Activated CD8-positive, alpha-beta memory T cell treated with anti-CD3 and anti-CD28 coated beads for 24 hours (primary cell): ENCODE measurements at places on chromosomes 6 and 20.

DNA sequence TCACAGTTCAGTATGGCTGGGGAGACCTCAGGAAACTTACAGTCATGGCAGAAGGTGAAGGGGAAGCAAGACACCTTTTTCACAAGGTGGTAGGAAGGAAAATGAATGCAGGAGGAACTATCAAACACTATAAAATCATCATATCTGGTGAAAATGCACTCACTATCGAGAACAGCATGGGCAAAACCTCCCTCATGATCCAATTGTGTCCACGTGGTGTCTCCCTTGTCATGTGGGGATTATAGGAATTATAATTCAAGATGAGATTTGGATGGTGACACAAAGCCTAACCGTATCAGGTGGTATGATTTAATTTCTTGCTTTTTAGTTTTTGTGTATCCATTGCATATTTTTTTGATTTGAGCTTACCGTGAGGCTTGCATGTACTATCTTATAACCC lies 133.2 kb upstream of the SYNCRIP start:
- no peak for DNase-seq

GRCh38 chr6:136968837-136969236 lies 46.7 kb downstream of the SLC35D3 start:
- no peak for DNase-seq

DNA sequence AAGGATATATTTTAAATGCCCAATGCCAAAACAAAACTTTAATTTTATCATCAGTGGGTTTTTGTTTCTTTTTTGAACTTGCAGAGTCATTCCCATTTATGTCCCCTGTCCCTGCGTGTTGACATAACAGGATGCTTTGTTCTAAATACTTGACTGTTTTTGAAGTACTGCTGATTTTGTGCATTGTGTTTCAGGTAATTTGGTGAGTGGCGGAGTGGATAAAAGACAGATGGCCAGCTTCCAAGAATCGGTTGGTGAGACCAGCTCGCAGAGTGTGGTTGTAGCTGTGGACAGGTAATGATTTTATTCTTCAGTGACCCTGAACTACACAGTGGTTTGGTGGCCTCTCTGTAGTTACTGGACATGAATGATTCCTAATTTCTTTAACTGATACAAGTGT lies 50.5 kb upstream of the CSE1L start:
- no peak for DNase-seq

- DNase-seq, result no peak
These were observed 155.2 kb downstream of the TTLL2 start for GRCh38 chr6:167479901-167480648.

DNA sequence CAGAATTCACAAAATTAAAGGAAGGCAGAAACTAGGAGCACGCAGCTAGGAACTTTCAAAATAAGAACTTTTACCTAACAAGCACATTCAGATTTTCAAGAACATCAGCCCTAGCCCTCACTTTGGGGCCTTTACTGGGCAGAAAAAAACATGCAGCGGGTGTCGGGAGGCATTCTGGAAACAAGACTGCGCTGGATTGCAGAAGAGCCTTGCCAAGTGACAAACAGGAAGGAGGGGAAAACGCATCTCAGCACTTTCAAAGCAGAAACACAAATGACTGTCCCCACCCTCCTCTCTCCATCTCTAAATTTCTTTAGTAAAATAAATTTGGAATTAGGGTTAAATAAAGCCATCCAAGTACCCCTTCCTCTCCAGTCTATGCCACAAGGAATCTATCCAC lies 74.6 kb upstream of the RREB1 start:
- no peak for DNase-seq
